HT1080 (cell line): ENCODE measurements at places on chromosomes 12 and 14.

- DNase-seq: peak; percentile 12
Measured at GRCh38 chr14:23300687-23301223, 1.9 kb downstream of the PPP1R3E start.

DNA sequence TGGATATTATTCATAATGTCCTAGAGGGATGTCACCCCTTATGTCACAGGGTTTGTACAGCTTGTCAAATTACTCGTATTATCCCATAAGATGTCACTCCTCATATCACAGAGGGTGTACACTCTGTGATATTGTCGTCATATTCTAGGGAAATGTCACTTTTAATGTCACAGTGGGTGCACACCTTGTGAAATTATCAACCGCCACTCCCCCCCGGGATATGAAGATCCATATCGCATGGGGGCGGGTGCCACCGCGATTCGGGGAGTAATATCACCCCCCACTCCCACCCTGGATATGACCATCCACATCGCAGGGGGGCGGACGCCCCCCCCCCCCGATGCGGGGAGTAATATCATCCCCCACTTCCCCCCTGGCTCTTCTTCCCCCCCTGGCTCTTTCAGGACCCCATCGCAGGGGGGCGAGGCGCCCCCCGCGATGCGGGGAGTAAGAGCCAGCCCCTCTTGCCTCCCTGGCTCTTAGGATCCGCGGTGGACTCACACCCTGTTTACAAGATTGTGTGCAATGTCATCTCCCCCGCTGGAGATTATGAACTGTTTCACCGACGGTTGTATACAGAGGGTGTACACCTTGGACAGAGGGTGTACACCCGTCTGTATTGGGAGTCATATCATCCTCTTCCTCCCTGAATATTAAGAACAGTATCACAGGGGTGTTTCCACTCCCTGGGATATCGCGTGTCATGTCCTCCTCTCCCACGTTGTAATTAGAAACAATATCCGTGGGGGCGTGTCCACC, 92.8 kb downstream of the FRMD6 start:
- no peak for DNase-seq

DNA sequence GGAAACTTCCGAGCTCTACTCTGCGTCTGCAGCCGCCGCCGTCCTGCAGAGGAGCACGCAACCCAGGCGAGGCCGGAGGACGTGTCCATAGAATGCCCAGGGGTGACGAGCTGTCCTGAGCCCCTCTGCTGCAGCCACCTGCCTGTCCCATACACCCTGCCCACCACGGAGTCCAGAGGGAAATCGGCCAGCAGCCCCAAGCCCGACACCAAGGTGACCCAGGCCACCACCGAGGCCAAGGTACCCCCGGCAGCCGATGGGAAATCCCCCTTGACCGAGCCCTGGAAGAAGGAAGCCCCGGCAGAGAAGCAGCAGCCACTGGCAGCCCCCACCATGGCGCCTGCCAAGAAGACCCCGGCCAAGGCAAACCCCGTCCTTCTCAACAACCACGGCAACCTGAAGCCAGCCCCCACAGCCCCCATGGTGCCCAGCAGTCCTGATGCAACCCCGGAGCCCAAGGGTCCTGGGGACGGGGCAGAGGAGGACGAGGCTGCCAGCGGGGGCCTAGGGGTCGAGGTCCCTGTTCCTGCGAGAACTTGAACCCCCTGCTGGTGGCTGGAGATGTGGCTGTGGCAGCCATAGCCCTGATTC, 128.7 kb upstream of the C14orf180 start:
- DNase-seq: no peak

DNA sequence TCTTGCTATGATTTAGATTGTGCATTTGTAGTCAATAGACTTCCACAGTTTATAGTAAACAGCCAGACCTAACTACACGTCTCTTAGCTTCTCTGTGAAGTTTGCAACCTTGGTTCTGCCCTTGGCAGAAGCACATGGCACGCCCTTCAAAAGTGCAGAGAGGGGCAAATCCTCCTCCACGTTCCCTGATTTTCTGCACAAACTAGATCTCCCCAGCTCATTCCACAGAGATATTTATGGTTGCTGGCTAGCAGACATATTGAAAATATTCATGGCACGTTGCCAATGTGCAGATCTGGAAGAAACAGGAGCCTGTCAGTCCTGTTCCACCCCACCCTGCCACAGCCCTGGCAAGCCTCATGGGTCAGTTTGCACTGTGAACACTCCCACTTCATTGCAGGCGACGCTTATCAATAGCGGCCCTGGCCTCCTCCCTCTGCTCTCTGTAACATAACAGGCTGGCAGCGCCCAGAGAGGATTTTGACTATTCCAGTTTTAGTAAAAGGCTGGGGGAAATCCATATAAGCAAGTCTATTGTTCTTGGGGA, 6.5 kb upstream of the LGALS3 start:
- no peak for DNase-seq

GRCh38 chr14:88233915-88234314, 89.2 kb downstream of the KCNK10 start:
- DNase-seq: peak; percentile 6

- DNase-seq: no peak
Measured at GRCh38 chr14:98544174-98544573, 727.8 kb downstream of the BCL11B start.

- DNase-seq: peak; percentile 3
Measured at GRCh38 chr12:127987199-127987901, 279.6 kb upstream of the TMEM132C start.

DNA sequence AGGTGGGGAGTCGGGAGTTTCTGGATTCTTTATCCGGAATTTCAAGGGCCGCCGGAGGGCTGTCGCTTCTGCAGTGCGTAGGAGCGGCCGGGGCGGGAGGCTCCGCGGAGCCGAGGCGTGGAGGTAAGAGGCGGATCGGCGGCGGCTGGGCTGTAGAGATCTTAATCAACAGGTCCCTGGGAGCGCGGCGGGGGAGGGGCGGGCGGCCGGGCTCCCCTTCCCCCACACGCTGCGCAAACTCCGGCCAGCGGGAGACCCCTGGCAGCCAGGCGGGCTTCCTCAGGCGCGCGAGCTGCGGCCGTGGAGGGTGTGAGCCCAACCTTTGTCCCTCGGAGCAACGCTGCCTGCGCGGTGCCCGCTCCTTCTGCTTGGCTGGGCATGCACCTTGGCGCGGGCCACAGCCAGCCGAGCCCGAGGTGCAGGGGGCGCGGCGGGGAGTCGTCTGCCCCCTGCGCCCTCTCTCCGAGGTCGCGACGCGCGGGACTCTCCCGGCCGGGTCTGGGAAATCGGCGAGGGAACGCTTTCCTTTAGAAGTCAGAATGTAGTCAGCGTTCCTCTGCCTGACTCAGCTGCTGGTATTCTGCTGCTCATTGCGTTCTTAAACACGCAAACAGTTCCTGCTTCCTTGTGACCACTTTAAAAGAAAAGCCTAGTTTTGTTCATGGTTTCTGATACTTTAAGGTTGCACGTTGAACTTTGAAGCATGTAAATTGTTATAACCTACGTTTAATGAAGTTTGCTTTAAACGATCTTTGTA, at the start of gene PALS1:
TSS of gene PALS1 (plus strand) at position 25 of the 757 bp plus-strand sequence. CDS start 37,736 bp downstream, outside the sequence.
- peak; percentile 77 for DNase-seq

- DNase-seq: no peak
Measured at GRCh38 chr12:100365411-100365810, 8.5 kb downstream of the SLC17A8 start.
